ENCODE measurements at places on chromosomes 2 and 18.

- ATAC-seq: no peak
Observed at GRCh38 chr2:178491612-178492011, 11.4 kb downstream of the PLEKHA3 start.

GRCh38 chr2:121608367-121608766, 40.9 kb downstream of the CLASP1 start:
- ATAC-seq: no peak

GRCh38 chr2:29528891-29529520, 392.4 kb downstream of the ALK start:
- no peak for ATAC-seq

DNA sequence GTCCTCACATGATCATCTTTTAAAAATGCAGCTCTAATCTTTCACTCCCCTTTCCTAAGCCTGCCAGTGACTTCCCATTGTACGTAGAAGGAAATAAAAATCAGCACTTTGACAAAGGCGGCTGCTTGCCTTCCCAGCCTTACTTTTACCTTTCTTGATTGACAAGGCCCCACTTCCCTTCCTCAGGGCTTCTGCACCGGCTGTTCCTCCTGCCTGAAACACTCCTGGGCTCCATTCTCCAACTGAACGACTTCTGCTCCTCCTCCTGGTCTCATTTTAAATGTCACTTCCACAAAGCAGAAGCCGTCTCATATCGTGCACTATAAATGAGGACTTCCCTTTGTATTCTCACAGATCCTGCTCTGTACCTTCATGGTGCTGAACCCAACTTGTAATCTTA, 56.1 kb downstream of the OSBPL6 start:
- ATAC-seq: no peak

DNA sequence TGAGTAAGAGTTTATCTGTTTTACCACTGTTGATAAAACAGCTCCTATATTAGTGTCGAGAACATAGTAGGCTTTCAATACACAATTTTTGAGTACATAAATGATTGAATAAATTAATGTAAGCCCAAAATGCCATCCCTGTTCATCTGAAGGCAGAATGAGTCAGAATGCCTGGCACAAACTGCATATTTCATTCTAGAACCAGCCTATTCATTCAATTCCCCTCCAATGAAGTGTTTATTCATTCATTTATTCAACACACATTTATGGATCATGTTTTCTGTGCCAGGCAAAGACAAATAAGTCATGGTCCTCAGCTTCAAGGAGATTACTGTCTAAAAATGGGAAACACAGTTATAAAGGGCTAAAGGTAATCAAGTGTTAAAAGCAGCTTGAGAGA, 22.8 kb upstream of the LCLAT1 start:
- no peak for ATAC-seq

- no peak for ATAC-seq
Observed at GRCh38 chr18:66616523-66616983, 12.7 kb upstream of the CDH19 start.

DNA sequence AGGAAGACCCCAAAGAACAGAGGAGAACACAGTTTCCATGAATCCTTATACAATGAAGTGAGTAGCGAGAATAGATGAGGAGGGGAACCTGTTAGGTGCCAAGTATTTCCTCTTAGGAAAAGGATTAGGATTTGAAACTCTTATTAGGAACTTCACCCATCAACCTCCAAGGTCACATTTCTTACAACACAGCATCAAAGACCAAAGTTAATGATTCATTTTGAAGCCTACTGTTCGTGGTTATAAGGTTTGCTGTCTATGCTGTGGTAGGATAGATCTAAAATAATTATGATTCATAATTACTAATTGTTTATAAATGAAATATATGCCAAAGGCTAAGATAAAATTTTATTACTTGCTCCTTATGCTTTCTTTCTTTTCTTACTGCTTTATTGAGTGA, 6.1 kb downstream of the CFAP221 start:
- no peak for ATAC-seq

DNA sequence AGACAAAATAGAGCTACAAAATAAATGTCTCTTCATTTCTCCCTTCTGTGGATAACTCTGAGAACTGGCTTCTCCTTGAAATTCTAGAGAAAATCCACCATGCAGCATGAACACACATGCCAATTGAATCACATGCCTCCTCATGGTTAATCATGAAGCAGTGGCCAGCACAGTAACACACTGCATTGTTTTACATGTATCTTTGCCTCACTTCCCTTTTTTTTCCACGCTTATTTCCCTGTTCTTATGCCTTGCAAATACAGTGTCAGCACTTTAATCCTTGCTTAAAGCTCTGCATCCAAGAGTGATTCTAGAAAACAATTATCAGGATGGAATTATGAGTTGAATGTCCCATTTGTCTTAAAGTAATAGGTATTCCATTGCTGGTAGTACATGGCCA, 50.3 kb upstream of the ZBTB7C start:
- no peak for ATAC-seq

- no peak for ATAC-seq
Observed at GRCh38 chr18:47911877-47912276, 18.6 kb downstream of the SMAD2 start.

DNA sequence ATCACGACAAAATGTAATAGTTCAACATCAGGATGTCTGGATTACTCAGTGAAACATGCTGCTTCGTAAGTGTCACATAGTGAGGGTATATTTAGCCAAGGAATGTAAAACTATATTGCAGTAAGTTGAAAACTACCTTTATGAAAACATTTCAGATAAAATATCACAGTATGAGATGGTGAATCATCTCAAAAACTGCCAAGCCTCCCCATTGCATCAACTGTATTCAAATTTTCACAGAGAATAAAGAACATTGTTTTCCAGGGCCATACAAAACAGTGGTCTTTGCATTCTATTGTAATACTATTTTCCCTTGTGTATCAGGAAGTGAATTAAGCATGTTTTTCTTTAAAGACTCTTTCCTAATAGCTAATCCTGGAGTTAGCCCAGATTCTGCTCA, 47.6 kb upstream of the MSTN start:
- no peak for ATAC-seq

DNA sequence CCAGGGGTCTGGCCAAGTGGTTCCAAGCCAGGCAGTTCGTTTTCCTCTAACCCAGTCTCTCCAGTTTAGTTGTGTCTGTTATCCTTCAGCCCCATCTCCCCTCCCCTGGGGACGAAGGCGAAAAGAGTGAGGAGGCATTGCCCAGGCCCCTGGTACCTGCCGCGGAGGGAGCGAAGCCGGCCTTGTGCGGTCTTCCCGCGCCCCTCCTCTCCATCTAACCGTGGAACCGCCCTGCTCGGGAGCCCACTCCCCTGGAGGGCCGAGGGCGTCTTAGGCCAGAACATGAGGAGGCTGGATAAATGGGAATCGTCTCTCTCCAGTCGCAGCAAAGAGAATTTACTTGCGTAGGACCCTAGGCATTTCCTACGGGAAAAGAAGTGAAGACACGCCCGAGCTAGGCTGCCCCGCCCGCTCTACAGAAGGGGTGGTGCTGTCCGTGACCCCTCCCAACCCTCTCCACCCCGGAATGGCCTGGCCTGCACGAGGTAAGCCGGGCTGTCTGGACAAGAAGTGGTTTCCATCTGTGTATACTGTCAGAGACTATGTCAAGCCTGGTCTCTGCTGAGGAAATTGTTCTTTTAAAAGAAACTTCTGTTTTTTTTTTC, 156.2 kb downstream of the MIB1 start:
- ATAC-seq: no peak

All from activated CD4-positive, CD25-positive, alpha-beta regulatory T cell treated with anti-CD3 and anti-CD28 coated beads, Interleukin-2, amount 50 U/mL, for 24 hours (primary cell).